Inflammatory macrophage (primary cell): ENCODE measurements at places on chromosomes 2 and 18.

GRCh38 chr2:9971890-9972289 is 20.4 kb downstream of the GRHL1 start:
- no peak for DNase-seq

DNA sequence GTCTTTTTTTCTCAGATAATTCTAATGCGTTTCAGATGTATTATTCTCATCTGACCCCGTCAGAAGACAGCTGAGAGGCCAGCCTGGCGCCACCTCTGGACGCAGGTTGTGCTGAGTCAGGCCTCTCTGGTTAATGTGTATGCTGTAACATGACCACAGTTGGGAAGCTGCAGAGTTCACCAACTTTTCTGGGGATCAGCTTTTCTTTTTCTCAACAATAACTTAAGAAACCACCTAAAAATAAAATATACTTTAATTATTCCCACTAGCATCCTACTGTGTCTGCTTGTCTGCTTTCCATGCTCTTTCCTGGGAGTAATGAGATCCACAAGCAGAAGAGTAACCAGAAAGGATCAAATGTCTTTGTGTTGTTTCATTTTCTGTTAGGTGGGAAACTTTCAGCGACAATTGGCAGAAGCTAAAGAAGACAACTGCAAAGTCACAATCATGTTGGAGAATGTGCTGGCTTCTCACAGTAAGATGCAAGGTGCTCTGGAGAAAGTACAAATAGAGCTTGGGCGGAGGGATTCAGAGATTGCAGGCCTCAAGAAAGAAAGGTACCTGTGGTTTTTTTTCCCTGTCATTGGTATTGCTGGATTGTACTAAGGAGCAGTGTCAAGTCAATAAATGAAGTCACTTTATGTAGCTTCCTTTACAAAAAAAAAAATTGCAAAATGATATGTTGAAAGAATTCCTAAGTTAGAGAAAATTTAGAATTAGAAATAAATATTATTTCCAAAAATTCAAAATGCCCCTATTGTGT is 79.8 kb downstream of the CCDC150 start:
- peak; percentile 15 for DNase-seq

- DNase-seq, result no peak
These were observed 490.7 kb downstream of the NUP35 start for GRCh38 chr2:183614799-183615435.

DNA sequence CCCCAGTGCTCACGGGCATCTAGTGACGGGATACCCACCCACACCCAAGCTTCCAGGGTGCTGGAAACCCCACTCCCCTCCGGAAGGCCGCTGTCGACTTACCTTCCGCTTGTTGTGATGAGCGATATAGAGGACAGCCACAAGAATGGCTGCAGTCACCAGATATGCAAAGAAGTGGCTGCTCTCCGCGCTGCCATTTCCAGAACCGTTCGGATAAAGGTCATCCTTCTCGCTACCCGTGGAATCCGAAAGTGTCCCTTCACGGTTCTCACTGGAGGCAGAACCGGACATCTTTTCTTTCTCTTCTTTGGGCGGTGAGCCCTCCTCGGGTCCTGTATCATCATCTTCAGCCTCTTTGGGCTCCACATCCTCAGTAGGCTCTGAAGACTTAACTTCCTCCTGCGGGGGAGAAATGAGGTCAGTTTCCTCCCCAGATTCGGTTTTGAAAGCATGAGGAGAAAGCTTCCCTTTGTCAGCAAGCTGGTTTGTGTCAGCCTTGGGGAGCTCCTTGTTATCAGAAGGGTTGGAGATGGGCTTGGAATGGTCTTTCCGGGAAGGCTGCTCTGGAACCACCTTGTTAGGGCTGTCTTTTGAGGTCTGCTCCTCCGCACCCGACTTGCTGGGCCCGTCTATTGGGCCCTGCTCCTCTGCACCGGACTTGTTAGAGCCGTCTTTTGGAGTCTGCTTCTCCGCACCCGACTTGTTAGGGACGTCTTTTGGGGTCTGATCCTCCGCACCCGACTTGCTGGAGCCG is 1.2 kb downstream of the TGOLN2 start:
- peak; percentile 90 for DNase-seq

- no peak for DNase-seq
These were observed 427.3 kb downstream of the LRP1B start for GRCh38 chr2:141703501-141703900.

DNA sequence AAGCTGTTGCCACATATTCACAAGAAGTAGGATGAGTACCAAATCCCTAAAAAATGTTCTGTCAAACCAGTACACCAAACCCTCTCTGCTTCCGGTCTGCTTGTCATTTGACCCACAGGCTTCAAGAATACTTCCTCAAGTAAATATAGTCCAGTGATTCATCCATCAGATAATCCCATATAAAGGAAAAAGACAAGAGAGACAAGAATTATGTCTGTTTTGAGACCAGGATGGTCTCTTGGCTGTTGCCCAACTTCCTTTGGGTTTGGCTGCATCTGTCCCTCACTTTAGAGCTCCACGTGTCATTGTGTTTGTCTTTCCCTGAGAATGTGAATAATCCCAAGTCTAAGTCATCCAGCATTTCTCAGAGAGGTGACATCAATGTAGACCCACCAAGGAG is 91.5 kb upstream of the NRP2 start:
- DNase-seq, result no peak

GRCh38 chr2:238134393-238134785 is 4.1 kb upstream of the KLHL30 start:
- no peak for DNase-seq

GRCh38 chr2:188767176-188767575 is 207.0 kb upstream of the COL3A1 start:
- DNase-seq, result no peak

- no peak for DNase-seq
These were observed 9.0 kb downstream of the METTL21A start for GRCh38 chr2:207616185-207616584.

DNA sequence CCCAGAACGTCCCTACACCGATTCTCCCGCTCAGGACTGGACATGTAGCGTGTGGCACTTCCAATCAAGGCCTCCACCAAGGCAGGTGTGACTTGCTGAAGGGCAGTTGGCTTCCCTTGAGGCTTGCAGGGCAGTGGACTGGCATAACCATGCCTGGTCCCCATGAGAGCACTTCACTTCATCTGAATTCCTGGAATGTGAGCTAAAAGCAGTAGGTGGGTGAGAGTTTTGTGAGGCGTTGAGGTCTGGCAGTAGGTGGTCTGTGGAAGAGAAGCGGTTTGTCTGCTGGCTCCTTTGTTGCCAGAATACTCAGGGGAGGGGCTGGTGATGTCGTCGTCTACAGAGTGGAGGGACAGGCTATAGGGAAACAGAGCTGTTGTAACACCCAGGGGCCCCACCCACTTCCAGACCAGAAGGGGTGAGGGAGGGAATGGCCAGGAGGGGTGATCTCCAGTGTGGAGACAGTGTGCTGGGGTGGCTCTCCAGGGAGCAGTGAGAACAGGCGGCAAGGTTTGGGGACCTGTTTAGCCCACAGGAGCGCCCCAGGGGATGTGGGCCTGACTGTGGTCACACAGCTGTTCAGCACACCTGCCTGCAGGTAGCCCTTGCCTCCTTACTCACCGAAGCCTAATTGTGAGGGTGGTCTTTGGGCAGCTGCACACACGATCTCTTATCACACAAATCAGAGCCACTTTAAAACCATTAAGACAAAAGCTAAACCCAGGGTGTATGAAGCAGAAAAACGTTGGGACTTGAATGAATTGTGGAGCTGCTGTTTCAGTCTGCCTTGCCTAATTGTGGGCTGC is 21.5 kb upstream of the ALKAL2 start:
- DNase-seq, result no peak

GRCh38 chr2:18299423-18300212 is 260.8 kb downstream of the RDH14 start:
- DNase-seq, result no peak

DNA sequence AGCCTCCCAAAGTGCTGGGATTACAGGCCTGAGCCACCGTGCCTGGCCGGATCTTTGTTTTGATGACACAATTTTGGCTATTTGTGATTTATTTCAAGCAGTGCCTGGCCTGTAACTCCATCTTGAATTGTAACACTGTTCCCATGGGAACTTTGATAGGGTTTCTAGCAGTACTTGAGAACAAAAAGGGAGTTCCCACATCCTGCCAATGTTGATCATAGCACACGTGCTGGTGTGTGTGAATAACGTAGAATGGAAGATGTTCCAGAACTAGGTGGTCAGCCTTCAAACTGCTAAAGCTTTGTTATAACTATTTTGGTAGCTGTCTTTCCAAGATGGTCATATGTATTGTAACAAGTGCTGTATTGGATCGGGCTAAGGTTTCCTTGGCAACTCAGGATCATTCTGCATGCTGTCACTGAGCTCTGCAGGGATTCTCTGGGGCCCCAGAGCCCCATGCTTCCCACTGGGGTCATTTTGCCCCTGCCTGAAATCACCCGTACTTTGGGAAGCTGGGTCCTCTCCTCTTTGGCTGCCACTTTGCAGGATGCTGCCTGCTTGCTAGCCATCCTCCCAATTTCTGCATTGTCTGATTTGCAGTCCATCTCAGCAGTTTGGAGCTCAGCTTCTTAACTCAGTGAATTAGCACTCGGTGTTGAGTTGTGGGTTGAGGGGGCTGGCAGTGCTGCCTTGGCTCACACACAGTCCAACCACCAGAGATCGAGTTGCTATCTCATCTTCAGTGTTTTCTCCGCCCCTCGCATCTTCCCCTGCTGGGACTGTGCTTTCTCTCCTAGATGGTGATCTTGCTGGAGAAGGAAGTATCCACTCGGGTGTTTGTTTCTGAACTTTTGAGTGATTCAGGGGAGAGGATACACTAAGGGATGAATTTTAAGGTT is 26.8 kb downstream of the SH3RF3 start:
- no peak for DNase-seq

- DNase-seq, result no peak
These were observed 24.2 kb downstream of the WDR75 start for GRCh38 chr2:189465478-189465877.

- peak; percentile 42 for DNase-seq
These were observed 166.3 kb downstream of the MYO1B start for GRCh38 chr2:191411472-191411871.

- DNase-seq, result no peak
These were observed 9.4 kb downstream of the MBD2 start for GRCh38 chr18:54215069-54215468.

- peak; percentile 39 for DNase-seq
These were observed 1108.3 kb upstream of the KLHL29 start for GRCh38 chr2:22276696-22277095.

- no peak for DNase-seq
These were observed 10.2 kb upstream of the GTF2A1L start for GRCh38 chr2:48607307-48608014.

- DNase-seq, result peak; percentile 63
These were observed 32.7 kb upstream of the MAP4K3 start for GRCh38 chr2:39469807-39470206.

DNA sequence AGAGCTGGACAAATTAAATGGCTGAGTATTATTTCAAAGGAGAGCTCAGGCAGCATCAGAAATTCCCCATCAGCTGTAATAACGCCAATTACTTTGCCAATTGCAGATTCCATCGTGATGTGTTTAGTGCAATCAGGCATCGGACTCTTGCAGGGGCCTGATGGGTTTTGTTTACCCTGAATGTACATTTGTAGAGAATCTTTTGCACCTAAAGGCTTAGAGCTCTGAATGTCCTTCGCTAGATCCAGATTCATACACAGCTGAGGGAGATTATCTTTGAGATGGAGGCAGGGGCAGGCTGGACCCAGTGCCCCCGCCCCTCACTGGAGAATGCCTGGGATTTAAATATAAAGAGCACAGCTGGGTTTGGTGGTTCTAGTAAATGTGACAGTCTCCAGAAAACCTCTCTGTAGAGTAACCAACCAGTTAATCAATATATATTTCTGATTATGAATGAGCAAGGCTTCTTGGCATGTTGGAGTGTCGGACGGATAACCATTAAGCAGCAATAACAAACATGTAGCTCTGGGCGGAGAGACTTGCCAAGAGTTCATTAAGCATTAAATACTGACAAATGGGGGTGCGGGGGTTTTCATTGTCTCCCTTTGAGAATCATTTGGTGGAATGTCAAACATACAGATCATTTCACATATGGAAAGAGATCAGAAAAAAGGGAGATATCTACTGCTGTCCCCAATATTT is 200.9 kb downstream of the SETBP1 start:
- no peak for DNase-seq

DNA sequence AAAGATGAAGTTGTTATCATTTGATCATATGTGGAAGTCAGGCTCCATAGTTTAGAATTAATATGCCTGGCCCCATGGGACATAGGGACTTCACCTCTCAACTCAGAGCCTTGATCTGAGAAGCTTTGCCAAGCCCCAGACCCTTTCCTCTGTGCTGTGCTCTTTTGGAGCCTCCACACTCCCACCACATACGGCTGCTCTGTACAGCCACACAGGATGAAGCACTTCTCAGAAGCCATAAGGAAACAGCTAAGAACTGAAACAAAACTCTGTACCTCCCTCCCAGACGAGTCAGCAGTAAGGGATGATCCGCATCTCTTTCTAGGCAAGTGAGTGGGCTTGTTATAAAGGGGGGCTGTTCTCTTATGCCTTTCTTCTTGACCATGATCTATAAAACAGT is 66.5 kb downstream of the CAB39 start:
- DNase-seq, result no peak

DNA sequence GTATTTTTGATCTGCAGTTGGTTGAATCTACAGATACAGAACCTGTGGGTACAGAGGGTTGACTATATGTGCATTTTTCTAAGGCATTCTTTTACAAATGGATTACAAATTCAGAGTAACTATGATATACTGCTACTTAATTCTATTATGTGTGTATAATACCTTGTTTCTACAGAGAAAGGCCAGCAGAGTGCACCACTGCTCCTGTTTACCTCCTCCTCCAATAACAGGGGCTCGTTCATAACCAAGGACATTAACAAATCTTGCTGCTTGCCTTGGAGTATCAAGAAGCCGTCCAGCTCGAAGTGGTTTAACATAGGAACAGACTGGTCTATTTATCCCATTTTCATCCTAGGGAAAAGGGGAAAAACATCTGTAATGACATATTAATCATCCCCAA is 16.4 kb downstream of the CEP76 start:
- no peak for DNase-seq

DNA sequence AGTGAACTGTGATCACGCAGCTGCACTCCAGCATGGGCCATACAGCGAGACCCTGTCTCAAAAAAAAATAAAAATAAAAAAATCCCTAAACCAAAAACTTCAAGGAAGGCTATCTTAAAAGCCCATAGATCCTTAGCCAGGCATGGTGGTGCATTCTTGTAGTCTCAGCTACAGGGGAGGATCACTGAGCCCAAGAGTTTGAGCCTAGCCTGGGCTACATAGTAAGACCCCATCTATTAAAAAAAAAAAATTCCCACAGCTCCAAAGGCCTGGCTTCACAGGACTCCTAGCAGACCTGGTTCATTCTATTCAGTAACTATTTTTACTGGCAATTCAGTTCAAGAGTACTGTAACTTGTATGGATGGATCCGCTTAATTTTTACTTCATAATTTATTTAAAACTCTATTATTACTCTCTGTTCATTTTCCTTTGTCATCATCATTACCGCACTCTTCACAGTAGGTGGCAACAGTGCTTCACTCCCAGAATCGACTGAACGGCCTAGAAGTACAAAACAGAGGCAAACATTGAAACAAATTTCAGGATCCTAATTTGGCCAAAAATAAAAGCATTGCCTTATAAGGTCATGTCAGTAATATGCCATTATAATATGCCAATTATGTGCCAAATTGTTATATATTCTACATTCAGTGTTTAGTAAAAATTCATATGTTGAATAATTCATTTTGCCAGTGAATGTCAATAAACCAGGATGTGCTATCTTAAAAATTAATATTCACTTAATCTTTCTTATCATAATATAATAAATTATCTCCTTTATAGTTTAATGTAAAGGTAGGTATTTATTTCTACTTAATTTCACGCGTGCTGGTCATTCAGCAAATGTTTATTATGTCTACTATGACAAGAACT is 14.3 kb upstream of the STAM2 start:
- DNase-seq, result peak; percentile 69

GRCh38 chr2:46025081-46025480 is 272.1 kb upstream of the EPAS1 start:
- DNase-seq, result no peak
